ENCODE measurements at places on chromosomes 1 and 21.

GRCh38 chr1:113714606-113715269 lies 44.5 kb downstream of the PHTF1 start:
- DNase-seq, result no peak

GRCh38 chr1:114075546-114076242 lies 78.0 kb downstream of the SYT6 start:
- no peak for DNase-seq

- no peak for DNase-seq
These were observed 11.3 kb downstream of the OLFML3 start for GRCh38 chr1:113990530-113990929.

GRCh38 chr1:45654540-45655280 lies 30.9 kb upstream of the CCDC17 start:
- DNase-seq, result no peak

- DNase-seq, result no peak
These were observed 48.1 kb upstream of the KCNA3 start for GRCh38 chr1:110722807-110723206.

DNA sequence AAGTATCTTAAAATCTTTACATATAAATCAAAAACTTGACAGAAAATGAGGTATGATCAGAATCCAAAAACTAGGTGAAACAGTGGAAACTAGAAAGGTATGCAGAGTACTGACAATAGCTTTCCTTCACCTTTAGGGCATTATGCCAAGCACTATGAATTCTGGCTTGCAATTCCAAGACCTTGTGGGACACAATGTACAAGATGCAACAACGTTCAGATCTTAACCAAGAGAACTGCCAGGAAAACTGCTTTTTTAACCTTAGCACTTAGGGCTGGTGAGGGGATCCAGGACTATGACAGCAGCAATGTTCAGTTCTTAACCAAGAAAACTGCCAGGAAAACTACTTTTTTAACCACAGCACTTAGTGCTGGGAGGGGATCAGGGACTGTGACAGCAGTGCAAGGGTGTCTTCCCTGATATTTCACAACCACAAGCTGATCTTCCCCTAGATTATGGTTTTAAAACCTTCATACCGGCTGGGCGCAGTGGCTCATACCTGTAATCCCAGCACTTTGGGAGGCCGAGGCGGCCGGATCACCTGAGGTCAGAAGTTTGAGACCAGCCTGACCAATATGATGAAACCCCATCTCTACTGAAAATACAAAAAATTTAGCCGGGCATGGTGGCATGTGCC lies 22.3 kb downstream of the FOXJ3 start:
- DNase-seq, result no peak

- DNase-seq, result peak; percentile 68
These were observed 2.0 kb upstream of the RCSD1 start for GRCh38 chr1:167627865-167628641.

DNA sequence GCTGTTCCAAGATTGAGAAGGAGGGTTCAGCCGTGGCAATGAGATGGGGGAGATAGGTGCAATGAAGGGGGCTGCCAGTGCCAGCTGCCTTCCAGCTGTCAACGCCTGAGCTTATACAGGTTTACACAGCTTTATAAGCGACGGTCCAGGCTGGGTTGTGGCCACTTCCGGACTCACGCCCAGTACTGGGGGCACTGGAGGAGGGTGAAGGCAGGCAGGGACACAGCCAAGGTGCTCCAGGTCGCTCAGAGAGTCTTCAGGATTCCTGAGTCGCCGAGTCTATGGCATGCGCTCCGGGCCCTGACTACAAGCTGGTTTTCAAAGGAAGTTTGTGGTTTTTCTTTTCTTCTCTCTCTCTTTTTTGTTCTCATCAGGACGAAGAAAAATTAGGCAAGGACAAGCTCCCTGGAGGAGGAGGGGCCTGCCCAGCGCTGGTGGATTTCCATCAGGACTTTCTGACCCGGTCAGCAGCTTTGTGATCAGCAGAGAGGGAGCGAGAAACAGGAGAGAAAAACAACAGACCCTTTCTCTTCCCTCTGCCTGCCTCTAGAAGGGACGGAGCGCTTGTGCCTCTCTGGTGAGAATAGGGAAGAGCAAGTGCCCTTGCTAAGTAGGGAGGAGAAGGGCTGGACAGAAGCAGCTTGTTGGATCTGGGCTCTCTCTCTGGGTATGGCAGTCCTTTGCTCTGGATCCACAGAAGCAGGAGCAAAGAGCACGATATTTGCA lies at the start of gene MINDY1:
TSS of gene MINDY1 (minus strand) at position 576 of the 726 bp plus-strand sequence. CDS start 4,285 bp downstream, outside the sequence.
- DNase-seq, result peak; percentile 89

GRCh38 chr1:32208891-32209328 lies at the start of gene DCDC2B:
TSS of gene DCDC2B (plus strand) at chr1:32209089. CDS start at chr1:32209094, 5 bp downstream.
- peak; percentile 99 for DNase-seq

DNA sequence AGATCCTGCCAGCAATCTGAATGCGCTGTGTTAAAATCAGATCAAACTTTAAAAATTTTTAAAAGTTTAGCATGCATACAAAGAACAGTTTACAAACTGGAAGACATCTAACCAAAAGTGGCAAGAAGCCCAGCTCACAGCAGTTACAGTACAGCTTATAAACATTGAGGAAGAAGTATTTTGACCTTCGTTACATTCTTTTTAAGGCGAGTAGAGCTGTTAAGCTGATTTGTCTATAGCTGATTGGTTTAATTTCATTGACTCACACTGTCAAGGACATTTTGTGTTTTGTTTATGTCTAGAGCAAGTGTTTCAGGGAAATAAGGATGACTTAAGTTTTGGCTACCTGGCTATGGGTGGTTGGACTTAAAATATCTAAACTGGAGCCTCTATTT lies 3.0 kb upstream of the PGM1 start:
- DNase-seq, result no peak

DNA sequence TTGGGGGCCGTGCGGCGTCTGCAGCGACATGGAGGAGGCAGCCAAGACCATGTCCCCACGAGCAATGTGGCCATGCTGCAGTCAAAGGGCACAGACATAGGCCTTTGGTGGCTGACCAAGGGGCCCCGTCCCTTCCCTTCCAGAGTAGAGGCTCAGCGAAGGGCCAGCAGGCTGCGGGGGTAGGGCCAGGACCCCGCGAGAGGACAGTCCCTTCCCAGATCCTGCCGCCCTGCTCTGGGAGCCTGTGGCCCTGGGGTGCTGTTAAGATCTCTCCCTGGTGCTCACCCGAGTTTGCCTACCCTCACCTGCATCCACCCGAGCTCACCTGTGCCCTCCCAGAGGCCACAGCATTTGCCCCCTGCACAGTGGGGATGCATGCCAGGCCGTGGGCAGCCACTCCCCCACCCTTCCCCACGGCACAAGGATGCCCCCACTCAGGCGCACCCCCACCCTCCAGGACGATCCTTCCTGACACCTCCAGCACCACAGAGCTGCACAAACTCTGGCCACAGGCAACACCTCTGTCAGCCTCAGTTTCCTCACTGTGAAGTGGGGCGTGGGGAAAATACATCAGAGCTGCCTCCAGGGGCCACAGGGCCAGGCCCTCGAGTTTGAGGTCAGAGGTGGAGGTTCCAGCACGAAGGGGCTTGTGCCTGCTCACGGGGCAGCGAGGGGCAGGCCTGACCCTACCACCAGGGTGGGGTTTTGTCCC lies 15.5 kb downstream of the ITGB2 start:
- no peak for DNase-seq

- DNase-seq, result no peak
These were observed 80.5 kb downstream of the RERE start for GRCh38 chr1:8736927-8737326.

- DNase-seq, result no peak
These were observed 690 bp downstream of the EPS8L3 start for GRCh38 chr1:109762821-109763645.

- DNase-seq, result no peak
These were observed 167.9 kb downstream of the DYRK1A start for GRCh38 chr21:37534431-37534830.

- DNase-seq, result no peak
These were observed 41.3 kb downstream of the ZBTB18 start for GRCh38 chr1:244092293-244092963.

GRCh38 chr1:87940421-87940820 lies 611.7 kb downstream of the LMO4 start:
- peak; percentile 47 for DNase-seq

DNA sequence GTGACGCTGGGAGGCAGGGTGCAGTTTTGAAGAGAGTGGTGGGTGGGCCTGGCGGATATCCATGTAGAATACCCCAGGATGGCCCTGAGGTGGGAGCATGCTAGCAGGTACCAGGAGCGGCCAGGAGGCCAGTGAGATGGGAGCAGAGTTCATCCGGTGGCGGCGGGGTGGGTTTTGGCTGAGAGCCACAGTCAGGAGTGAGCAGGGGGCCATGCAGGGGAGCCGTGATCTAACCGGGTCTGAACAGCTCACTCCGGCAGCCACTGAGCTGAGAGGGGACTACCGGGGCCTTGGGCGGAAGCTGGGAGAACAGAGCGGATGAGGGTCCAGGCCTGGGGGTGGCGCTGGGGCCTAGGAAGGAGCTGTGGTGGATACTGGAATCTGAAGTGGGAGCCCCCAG lies 47.6 kb upstream of the LRP8 start:
- DNase-seq, result no peak

GRCh38 chr1:13751985-13752384 lies 52.0 kb downstream of the PRDM2 start:
- no peak for DNase-seq

GRCh38 chr1:228465141-228465540 lies 22.0 kb upstream of the RNF187 start:
- DNase-seq, result no peak

GRCh38 chr21:26085127-26085526 lies 85.4 kb downstream of the APP start:
- no peak for DNase-seq

DNA sequence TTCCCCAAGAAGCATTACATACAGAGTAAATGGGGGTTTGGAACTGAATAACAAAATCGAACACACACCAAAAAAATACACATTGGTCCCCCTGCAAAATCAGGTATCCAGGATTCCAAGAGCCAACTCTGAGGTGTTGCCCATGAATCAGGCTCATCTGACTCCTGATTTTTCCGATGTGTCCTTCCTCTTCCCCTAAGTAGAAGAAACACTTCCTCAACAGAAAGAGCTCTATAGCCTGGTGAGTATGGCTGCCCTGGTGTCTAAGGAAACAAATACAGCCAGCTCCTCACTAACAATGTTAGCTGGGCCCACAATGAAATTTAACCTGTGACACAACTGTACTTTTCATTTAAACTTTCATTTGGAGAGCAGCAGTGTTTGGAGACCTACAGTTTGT lies 33.6 kb downstream of the ERI3 start:
- DNase-seq, result no peak

DNA sequence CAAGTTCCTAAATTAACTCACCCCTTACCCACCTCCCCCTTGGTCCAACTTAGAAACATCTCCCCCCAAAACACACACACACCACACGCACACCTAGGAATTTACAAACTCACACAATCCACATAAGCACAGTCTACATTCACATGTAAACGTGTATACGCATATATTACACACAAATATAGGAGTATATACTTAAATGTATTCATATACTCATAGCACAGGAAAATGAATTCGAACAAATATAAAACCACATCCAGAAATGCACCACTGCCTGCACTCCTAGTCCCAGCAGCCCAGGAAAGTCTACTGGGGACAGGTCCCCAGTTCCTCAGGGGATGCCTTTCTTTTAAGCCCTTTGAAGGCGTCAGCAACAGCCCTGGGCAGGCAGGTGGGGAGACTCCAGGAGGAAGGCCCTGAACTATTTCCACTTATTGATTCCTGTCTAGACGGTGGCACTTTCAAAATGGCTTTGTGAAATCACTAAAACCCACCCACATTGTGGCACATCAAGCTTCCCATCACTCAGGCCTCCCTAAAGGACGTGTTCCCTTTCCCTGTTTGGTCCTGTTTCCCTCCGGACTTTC lies 3.1 kb upstream of the DMBX1 start:
- DNase-seq, result no peak

GRCh38 chr1:171195767-171196166 lies 10.7 kb downstream of the FMO2 start:
- no peak for DNase-seq

DNA sequence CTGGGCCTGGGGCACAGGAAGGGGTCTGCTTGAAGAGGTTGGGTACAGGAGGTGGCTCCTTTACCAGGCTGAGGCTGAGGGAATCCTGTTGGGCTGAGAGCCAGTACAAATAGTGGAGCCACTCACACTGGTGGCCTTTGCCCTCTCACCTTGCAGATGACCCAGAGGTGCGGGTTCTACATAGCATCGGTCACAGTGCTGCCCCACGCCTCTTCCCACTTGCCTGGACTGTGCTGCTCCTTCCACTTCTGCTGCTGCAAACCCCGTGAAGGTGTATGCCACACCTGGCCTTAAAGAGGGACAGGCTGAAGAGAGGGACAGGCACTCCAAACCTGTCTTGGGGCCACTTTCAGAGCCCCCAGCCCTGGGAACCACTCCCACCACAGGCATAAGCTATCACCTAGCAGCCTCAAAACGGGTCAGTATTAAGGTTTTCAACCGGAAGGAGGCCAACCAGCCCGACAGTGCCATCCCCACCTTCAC lies 1.8 kb upstream of the SLC50A1 start:
- no peak for DNase-seq

- DNase-seq, result no peak
These were observed 64.0 kb downstream of the ITPKB start for GRCh38 chr1:226674892-226675714.

DNA sequence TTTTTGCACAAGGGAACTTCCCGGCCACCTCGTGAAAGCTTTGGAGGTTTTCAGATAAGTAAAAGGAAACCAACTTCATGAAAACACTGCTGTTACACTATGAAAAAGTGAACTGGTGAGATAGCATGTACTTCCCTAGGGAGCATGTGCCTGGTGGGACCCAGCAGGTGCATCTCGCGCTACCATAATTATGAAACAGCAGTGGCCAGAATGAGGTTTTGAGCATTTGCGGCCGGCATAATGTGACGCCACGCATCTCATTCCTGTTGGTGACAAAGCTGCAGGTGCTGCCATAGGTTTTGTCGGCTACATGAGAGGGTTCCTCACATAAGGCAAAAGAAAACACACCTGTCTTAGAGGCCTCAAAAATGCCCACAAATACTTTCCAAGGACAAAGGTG lies 1.7 kb downstream of the KRTAP10-3 start:
- no peak for DNase-seq

GRCh38 chr21:14602382-14602958 lies 56.4 kb upstream of the SAMSN1 start:
- DNase-seq, result no peak

DNA sequence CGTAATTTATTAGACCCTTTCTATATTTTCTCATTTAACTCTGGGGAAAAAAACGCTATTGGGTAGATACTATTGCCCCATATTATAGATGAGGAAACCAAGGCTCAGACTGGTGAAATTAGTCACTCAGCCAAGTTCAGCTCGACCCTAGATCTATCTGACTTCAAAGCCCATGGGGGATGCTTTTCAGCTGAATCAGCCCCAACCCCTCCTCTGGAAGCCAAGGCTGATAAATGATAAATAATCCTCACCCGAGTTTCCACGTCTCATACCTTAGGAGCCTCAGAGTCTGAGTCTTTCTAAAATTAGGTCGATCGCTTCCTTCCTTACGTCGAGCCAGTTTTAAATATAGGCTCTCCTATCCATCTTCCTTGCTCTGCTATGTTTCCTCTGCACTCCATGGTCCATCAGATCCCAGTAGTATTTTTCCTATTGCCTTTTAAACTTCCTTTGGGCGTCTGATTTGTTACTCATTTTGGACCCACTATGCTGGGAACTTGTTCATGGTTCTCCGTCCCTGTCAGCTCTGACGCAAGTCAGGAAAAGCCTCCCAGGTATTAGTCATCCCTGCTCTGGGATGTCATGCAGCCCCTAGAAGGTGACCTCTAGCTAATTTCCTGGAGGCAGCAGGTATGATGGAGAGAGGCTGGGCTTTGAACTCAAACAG lies 122.8 kb downstream of the PLPP3 start:
- DNase-seq, result no peak

Data from DMS153 (cell line).